ENCODE measurements at places on chromosomes 7 and 10. TPM values are rescaled to one million over a fixed set of nuclear protein-coding genes. Genes with fewer than 3 reads are reported as not detected.
A peak's percentile ranks its signal among the peaks of the same experiment; 100 is the strongest.

- no peak for DNase-seq
Measured at GRCh38 chr10:129694184-129694583, 227.1 kb downstream of the MGMT start.

- no peak for DNase-seq
Measured at GRCh38 chr10:81866753-81867152, 8.2 kb upstream of the NRG3 start.

The EN2 gene
- polyA plus RNA-seq, result 1.0 TPM

DNA sequence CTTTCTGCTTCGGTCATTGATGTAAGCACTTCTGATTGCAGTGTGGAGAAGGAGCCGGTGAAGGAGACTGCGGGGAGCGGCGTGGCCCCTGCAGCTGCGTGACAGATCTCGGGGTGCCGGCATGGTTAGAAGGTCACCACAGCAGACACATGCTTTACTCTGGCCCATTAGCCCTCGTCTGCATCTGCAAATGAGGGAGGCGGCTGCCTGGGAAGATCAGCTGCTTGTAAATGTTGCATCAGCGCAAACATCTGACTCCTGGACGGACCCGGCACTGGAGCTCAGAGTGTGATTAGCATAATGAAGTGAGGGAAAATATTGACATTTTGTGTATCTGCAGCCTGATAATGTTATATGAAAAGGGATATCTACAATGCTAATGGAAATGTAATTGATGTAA is 30.5 kb upstream of the MNX1 start:
- DNase-seq, result no peak

The TDRD1 gene
- 0.13 TPM for polyA plus RNA-seq

GRCh38 chr7:126658684-126659083 is 594.1 kb downstream of the GRM8 start:
- DNase-seq, result no peak

GRCh38 chr7:38294926-38295325 is 21.5 kb upstream of the TARP start:
- DNase-seq, result no peak

The SHH gene
- 0.10 TPM for polyA plus RNA-seq

The HOXA1 gene
- 0.50 TPM for polyA plus RNA-seq

- DNase-seq, result no peak
Measured at GRCh38 chr10:91856637-91857036, 52.6 kb downstream of the FGFBP3 start.

The MORN4 gene
- 5.2 TPM for polyA plus RNA-seq

The OPALIN gene
- not detected for polyA plus RNA-seq

DNA sequence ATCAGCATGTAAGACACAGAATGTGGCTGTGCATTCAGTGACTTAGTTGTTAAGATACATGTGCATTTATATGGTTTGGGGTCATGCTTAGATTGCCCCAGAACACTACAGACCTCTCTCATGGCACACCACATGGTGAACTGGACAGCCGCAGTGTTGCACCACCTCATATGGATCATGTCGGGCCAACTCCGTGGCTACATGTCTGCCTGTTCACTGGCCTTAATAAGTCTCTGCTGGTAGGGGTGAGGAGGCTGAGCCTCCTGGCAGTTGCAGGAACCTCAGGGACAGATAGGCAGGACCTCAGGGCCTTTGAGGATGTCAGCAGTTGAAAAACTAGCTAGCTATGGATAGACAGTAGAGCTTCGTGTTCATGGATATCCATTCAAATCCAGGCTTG is 751.0 kb downstream of the GRID1 start:
- DNase-seq, result no peak

The CYP3A4 gene
- polyA plus RNA-seq, result not detected

DNA sequence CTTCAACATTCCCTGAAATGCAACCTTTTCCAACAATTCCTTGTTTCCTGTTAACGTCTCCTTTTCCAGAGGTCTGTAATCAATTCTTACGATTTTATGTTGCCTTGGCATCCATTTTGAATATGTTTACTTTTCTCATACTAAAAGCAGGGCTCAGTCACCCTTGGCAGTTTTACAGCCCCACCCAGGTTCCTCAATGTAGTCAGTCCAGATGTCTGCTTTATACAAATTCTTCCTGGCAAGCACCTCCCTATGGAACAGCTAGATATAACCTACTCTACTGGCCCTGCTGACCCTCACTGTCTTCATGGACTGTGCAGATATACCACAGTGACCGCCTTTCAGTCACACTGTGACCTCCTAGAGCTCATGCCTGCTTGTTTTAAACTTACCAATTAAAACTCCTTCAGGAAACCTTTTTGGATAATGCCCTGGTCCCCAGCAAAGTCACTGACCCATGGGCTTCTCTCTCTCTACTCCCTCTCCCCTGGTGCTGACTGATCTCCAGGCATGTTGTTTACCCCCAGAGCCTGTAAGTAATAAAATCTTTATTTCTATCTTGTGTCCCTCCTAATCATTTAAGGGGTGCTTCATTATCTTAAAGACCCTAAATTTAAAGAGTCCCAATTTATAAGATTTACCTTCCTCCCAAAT is 147.1 kb upstream of the STEAP1 start:
- DNase-seq, result no peak

The OIT3 gene
- polyA plus RNA-seq, result 10.3 TPM

DNA sequence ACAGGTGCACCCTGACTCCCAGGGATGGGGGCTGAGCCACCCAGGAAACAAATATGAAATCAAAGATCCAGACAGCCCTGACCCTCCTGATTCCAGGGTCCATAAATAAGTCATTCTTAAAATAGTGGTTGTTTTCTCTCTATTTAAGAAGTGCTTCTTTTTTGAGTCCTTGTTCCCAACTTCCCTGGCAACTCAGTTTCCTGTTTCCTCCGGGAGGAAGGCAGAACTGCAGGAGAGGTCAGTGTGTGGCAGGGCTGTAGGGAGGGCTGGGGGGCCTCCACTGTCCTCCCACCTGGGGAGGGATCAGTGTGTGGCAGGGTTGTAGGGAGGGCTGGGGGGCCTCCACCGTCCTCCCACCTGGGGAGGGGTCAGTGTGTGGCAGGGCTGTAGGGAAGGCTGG is 88.7 kb upstream of the PDGFA start:
- DNase-seq, result no peak

The XRCC2 gene
- 3.2 TPM for polyA plus RNA-seq

The NEUROG3 gene
- not detected for polyA plus RNA-seq

The CALML5 gene
- 0.99 TPM for polyA plus RNA-seq

- DNase-seq, result peak; percentile 32
Measured at GRCh38 chr10:92965314-92965713, 95.3 kb upstream of the CYP26C1 start.

GRCh38 chr7:123749537-123749857 is 694 bp upstream of the WASL start:
- no peak for DNase-seq

The PRDX3 gene
- 124 TPM for polyA plus RNA-seq

The DPP6 gene
- 2.0 TPM for polyA plus RNA-seq

The SPRN gene
- polyA plus RNA-seq, result 4.6 TPM

The CTAGE15 gene
- polyA plus RNA-seq, result not detected

The PDZD7 gene
- 1.3 TPM for polyA plus RNA-seq

DNA sequence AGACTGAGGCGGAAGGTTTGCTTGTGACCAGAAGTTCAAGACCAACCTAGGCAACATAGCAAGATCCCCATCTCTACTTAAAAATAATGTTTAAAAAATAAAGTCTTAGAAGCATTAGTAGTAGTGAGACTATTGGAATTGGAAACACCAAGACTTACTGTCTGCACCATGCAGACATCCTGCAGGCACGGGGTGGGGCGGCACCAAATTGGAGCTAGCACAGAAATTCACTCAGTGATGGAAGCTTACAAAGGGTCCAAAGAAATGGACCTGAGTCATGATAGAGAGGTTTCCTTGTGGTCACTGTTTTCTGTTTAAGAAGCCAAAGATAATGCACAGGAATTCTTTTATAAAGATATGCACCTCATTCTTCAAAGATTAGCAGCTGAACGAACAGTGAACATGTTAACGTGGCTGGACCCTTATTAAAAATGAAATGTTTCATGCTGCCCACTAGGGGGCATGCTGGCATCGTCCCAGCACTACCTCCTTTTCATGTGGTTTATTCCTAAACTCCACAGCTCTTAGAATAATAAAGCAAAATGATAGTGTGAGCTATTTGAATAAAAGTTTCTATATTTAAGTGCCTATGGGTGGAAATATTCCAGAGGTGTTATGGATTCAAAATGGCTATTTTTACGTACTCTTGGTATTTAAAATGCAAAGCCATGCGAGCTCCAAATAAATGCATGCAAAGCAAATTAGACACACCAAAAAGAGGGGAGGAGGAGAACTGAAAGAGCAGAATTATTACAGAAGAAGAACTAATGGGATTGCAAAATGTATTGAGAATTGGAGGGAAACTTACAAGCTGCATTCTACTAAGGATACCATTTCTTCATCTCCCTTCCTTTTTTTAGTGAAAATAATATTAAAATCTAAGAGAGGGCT is 28.6 kb downstream of the PDSS1 start:
- peak; percentile 78 for DNase-seq

DNA sequence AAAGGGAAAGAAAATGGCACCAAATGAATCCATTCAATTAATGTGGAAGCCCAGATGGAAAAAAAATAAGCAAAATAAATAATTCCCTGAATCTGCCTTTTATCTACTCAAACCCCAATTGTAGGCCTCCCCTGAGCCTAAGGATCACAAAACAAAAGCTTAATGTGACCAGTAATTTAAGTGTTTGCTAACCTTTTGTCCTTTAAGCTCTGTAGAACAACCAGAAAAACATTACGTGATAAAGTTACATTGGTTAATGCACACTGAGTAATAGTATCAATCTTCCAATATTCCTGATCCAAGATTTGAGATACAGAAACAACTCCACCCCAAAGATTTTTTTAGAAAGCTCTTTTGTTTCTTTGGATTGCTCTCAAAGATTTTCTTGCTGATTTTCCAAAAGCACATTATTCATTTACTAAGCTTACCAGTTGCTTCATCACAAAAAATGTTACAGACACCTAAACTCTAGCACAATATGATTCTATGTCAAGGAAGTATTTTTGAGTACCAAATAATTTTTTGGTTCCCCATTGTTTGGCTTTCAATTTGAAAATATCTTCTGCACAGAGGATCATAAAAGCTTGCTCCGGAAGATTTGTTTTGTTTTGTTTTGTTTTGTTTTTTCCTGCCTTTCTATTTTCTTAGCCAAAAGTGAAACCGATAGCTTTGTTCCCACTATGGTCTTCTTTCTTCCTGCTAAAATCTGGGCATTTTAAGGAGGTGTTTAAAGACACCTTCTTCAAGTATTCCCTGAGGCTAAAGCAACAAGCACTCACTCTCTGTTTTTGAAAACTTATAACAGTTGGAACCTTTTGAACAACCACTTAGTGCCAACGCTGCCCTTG is 54.2 kb downstream of the TRIL start:
- no peak for DNase-seq

DNA sequence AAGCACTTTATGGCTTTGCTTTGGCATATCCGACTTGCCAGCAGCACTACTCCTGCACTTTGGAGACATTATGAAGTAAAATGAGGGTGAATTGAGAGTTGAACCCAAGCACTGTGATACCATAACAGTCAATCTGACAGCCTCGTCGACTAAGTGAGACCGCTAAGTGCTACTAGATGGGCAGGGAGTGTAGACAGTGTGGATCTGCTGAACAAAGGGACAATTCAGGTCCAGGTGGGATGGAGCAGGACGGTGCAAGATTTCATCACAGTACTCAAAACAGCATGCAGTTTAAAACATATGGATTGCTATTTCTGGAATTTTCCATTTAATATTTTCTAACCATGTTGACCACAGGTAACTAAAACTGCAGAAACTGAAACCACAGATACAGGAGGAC is 20.8 kb upstream of the PRTFDC1 start:
- DNase-seq, result no peak

DNA sequence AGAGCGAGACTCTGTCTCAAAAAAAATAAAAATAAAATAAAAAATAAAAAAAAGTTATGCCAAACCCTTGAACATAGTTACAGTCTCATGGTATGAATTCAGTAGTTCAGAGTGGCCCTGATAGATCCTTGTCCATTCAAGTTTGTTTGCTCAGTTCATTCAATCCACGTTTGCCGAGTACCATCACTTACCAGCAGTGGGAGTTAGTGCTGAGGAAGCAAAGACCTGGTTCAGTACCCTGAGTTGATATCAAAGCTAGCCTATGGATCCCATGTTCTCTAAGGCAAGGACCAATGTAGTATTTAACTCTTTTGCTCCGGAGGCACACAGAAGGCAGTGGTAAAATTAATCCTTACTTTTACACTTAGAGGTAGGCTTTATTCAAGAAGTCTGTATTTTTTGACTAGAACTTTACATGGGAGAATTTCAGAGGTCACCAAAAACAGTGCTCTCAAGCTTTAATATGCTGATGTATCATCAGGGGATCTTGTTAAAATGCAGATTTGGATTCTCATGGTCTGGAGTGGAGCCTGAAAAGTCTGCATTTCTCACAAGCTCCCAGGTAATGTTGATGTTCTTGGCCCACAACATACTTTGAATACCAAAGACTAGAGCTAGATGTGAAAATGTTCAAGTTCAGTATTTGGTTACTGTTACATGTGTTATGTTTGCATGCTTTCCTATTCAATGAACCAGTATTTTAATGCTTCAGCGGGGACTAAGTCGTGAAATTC is 38.1 kb upstream of the HBP1 start:
- DNase-seq, result no peak

The HMX2 gene
- not detected for polyA plus RNA-seq

GRCh38 chr7:149490083-149490760 is 7.4 kb downstream of the ZNF746 start:
- no peak for DNase-seq

The AVPI1 gene
- 7.3 TPM for polyA plus RNA-seq

DNA sequence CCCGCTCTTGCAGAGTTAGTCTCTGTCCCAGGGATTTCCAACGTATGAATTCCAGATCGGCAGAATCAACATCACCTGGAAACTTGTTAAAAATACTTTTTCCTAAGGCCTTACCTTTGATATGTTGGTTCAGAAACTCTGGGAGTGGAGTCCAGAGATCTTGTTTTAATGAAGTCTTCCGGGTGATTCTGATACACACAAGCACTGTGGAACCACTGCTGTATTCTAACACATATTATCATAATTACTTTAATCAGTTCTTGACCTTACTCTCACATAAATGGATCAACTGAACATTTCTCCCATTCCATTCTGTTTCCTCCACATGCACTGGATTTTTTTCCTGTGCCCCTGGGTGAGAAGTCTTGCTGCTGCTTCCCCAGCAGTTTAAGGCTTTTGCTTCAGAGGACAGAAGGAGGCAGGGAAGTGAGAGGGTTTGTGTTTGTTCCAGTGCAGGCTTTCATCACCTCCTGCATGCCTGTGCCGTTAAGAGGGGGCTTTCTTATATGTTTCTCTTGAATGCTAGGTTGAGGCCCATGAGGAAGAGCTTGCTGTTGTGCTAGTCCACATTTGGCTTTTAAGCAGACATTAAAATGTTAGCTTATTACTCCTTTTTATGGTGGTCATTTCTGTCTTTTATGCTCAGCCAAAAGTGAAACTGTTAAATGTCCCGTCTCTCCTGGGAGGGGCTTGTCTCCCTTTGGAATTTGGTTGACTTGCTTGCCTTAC is 32.4 kb downstream of the CCSER2 start:
- DNase-seq, result no peak

DNA sequence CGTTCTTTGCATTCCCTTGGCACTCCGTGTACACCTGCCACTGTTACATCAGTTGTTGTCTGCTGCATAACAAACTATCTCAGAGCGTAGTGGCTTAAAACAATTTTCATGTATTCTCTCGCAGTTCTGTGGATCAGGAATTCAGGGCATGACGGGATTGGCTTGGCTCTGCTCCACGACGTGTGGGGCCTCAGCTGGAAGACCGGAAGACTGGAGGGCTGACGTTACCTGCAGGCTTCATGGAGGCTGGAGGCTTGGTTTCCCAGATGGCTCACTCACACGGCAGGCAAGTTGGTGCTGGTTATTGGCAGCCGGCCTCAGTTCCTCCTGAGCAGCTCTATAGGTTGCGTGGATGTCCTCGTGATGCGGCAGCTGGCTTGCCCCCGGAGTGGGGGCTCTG is 25.5 kb downstream of the NYAP1 start:
- DNase-seq, result no peak

The NRP1 gene
- polyA plus RNA-seq, result 102 TPM
